ENCODE measurements at places on chromosomes 7 and 10.
A peak's percentile ranks its signal among the peaks of the same experiment; 100 is the strongest.

DNA sequence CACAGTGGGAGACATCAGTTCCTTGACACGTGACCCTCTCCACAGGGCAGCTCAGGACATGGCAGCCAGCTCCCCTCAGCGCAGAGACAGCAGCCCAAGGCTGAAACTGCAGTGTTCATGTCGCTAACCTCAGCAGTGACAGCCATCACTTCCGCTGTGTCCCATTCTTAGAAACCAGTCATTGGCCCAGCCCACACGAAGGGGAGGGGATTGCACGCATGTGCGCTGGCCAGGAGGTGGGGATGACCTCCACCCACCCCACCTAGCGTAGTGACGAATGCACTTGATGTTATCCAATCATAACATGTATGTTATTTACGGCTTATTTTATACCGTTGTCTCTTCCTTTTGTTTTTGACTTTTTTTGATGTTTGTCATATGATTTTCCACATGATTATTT, 36.9 kb upstream of the EGFR start:
- DNase-seq, result no peak

DNA sequence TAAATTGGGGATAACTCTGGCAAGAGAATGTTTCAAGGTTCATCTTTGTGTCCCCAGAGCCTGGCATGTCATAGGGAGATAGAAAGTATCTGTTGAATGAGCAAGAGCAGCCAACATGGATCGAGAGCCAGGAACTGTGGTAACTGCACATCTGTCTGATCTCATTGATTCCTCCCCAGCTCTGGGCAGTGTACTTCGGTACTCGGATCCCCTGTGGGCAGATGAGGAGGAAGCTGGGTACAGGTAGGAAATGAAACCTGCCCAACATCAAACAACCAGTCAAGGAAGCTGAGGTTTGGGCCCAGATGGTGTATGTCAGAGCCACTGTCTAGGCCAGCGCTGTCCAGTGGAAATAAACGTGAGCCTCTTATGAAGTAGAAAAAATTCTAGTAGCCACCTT, 76.4 kb downstream of the GRK5 start:
- DNase-seq, result peak; percentile 68

GRCh38 chr10:114879541-114880158, 58.1 kb downstream of the FHIP2A start:
- peak; percentile 41 for DNase-seq

- DNase-seq, result no peak
These were observed 96.9 kb upstream of the FGFR2 start for GRCh38 chr10:121694966-121695643.

- DNase-seq, result no peak
These were observed 95.7 kb upstream of the PALS2 start for GRCh38 chr7:24477398-24478136.

DNA sequence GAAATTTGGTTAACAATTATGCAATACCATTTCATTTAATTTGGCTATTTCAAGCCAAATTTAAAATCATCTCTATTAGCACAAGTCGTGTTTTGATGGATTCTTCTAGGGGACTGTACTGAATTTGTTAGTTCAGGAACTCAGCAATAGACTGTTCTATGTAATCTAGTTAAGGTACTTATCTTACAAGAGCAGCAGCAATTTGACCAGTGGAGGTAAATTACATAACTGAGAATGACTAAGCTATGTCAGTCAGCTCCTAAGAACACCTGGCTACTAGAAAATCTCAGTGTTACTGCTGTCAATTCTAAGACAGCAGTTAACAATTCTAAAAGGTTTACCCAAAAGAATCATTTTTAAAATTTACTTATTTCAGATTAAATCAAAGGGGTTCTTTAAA, 513.9 kb upstream of the ZWINT start:
- DNase-seq, result no peak

GRCh38 chr10:44864051-44864450, 47.1 kb upstream of the TMEM72 start:
- DNase-seq, result no peak

- no peak for DNase-seq
These were observed 34.9 kb downstream of the ITGB1 start for GRCh38 chr10:32923134-32923533.

DNA sequence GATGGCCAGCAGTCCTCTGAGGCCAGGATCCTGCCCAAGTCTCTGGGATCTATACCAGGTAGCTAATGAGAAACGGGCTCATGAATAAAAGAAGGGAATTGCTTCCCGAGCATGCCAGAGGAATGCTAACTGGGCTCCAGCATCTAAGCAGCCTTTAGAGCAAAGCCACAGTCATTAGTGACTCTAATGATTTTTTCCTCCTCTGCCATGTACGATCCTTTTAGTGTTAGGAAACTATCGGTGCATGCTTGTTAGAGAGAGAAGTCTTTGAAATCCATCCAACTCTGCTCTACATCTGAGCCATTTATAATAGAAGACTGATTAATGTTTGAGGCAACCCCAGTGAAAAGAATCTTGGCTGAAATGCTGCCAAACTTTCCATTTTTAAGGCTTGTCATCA, 124.9 kb upstream of the TCERG1L start:
- DNase-seq, result no peak

DNA sequence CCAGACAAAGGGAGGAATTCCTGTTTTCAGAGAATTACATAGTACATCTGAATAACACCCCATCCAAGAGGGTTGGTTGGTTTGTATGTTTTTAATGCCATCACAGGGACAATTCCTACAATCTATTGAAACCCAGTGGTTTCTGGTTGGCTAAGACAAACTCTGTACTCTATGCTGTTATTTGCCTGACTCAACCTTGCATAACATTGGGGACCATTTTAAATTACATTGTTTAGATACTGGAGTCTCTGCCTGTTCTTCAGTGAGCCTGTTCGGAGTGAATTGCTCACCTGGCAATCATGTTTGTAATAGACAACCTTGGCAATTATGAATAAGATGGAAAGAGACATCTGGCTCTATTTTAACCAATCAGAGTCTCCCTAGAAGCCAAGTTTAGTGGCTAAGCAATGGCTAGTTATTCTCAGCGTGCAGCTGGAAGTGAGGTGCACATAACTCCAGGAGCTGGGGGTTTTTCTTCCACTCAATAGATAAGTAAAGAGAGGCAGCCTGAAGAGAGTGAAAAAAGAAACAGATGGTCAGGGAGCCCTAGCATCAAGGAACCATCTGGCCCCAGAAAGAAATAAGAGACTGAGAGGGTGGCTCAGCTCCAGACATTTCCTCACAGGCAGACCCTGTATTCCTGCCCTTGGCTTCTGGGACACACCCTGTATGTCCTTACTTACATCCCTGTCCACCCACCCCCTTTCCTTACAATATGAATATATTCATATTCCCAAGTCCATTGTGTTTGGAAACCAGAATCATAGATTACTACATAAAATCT, 21.2 kb upstream of the SLC35G1 start:
- DNase-seq, result no peak

DNA sequence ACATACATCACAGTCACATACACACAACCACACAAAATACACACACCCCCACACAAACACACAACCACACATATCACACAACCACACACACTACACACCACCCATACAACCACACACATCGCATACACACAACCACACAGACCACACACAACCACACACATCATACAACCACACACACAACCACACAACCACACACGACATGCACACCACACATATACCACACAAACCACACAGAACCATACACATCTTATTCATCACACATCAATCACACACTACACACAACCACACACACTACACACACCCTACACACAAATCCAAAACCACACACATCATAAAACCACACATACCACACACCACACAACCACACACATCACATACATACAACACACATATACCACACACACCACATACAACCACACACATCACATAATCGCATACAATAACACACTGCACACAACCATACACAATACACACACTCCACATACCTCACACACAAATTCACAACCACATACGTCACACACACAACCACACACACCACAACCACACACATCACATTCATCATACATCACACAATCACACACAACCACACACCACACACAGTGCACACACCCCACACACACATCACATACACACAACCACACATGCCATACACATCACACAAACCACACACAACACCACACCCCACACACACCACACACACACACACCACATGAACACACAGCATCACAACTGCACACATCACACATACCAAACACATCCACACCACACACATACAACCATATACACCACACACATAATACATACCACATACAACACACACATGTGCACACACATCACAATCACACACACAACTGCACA, 30.4 kb downstream of the GPRIN2 start:
- DNase-seq, result no peak

DNA sequence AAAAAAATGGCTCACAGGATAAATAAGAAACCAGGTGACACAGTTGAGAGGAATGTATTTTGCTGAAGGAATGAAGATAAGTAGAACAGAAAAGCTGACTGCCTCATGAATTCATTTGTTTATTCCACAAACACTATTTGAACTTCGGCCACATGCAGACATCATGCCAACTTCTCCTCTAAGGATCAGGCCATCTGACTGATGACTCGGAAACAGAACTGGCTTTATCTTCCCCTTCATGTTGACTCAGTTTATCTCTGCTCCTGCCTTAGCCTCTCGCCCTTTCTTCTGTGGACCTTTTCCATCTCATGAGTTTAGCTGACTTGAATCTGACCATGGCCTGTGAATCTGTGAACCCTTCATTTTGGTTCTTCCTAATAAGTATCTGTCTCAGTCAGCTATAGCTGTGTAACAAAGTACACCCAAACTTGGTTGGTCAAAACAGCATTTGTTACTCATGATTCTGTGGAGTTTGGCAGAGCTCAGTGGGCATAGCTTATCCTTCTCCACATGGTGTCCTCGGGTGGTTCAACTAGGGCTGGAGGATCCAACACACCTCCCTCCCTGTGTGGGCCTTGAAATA, 44.0 kb upstream of the GRID1 start:
- DNase-seq, result no peak

DNA sequence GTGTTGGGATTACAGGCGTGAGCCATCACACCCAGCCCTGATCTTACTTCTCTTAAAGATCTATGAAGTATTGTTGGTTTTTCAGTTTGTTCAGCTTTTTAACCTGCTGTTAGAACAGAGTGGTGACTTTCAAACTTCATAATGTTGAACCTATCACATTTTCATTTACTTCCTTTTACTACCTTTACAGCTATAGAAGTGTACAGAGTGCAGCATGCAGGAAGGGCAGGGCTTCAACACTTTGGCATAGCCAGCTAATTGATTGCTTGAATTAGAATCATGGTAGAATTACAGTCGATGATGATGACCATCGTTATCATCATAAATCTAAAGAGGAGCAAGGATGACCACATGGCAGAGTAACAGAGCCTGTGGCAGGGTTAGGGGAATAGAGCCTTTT, 55.5 kb downstream of the AOAH start:
- DNase-seq, result no peak

DNA sequence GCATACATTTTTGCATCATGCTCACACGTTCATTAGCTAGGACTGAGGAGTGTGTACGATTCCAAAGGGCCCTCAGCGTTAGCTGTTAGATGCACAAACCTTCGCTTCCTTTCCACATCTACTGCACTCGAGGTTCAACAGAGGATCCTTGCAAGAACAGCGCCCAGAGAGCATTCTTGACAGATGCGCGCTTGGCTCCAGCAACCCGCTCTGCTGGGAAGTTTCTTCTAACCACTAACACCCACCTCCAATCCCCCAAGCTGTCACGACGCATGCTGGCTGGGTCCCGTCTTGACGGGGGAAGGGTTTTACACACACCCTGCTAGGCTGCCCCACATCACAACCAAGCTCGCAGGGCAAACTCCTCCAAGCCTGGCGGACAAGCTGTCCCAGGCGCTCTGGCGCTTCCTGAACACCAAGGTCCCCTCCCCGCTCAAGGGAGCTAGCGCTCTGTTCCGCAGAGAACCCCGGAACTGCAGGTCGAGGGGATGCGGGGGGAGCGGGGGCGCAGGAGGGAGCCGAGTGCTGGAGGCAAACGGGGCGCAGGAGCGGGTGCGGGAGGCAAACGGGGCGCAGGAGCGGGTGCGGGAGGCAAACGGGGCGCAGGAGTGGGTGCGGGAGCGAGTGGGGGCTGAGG, 653 bp upstream of the ADRB1 start:
- no peak for DNase-seq

GRCh38 chr10:6580279-6581029, 378 bp upstream of the PRKCQ start:
- DNase-seq, result peak; percentile 74
